Prostate gland (tissue), 2 donors: ENCODE measurements at places on chromosomes 11 and 22.

GRCh38 chr11:96482193-96482592, 92.4 kb downstream of the JRKL start:
- DNase-seq = no peak

DNA sequence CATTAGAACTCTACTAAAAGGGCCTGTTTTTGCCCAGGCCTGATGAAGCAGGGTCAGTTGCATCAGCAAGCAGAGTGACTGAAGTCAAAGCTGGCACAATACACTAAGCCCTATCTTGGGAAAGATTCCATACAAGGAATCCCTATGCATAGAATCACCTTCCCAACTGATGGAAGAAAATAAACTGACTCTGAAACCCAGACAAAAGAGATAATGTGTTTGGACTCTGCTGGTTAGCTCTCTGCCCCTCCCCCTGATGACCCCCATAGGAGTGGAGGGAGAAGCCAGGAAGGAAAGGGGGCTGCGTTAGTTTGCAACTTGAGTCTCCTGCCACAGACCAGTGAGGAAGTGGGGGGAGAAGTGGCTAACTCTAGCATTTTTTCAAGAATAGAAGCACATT, 32.9 kb downstream of the GALNT18 start:
- no peak for DNase-seq

- no peak for DNase-seq
Observed at GRCh38 chr11:20762980-20763379, 93.6 kb downstream of the NELL1 start.

DNA sequence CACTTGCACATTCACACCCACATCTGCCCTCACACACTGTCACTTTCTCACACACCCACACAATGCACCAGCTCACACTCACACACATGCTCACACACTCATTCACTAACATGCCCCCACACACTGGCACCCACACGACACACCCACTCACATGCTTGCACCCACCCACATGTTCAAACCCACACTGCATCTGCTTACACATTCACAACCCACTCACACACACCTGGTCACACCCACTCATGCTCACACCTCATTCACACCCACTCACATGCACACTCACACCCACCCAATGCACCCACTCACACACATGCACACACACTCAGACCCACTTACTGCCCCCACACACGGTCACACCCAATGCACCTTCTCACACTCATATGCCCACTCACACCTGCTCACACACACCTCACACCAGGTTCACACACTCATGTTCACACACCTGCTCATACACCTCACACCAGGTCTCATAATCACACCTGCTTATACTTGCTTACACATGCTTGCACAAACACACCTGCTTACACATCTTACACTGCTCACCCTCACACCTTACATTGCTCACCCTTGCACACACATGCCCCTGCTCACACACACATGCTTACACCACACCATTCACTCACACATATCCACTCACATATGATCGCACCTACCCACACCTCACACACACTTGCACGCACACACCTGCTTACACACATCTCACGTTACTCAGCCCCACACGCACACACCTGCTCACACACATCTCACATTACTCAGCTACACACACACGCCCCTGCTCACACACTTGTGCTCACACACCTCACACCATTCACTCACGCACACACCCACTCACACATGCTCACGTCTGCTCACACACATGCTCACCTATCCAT, 3.9 kb upstream of the MYBPC3 start:
- DNase-seq = no peak

DNA sequence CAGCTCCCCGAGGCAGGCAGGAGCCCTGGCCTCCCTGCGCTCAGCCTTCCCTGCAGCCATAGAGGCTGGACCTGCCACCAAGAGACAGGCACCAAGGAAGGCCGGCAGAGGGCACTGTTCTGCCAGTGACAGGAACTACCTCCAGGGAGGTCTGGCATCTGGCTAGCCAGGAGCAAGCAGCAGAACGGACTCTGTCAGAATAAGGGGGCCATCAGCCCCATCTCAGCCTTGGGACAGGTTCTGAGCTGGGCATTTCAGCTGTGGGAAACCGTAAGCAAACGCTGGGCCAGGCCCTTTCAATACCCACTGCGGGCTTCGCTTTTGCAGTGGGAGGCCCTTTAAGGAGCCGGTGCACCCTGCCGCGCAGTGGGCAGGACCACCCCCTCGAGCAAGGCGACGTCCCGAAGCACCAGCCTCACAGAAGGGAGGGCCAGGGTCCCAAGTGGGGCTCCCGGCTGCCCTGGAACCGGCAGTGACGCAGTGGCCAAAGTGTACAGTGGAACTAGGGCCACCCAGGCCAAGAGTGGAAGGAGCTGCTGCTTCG, 18.2 kb downstream of the IFT27 start:
- DNase-seq = peak; percentile 72

GRCh38 chr11:19978668-19979518, 181.4 kb downstream of the DBX1 start:
- DNase-seq = peak; percentile 46

DNA sequence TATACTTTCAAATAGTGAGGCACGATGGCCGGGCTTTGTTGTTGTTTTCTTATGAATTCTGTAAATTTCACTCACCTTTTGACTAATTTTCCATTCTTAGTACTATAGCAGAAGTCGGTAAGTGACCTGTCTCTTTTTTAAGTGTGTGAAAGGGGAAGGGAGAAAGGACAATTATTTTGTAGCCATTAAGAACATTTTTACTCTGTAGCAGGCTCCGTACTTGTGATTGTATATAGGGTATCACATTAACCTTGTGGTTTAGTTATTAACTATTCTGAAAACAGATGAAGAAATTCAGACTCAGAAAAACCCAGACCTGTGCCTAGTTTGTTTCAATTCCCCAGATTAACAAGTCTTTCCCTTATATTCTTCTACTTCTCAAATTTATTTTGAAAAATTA, 78.7 kb downstream of the CASP12 start:
- no peak for DNase-seq
